Effector CD4-positive, alpha-beta T cell (primary cell): ENCODE measurements at places on chromosomes 3 and 15.

GRCh38 chr15:67358812-67359211 is 104.2 kb downstream of the IQCH start:
- DNase-seq: no peak

DNA sequence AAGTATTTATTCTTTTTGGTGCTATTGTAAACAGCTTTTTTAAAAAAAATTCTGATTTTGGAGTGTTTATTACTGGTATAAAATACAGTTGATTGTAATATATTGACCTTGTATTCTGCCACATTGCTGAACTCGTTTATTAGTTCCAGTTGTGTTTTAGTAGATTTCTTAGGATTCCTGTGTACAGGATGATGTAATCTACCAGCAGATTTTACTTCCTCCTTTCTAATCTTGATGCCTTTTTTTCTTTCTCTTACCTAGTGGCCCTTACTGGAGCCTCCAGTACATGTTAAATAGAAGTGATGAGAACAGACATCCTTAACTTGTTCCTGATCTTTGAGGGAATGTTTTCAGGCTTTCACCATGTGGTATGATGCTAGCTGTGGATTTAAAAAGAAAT is 70.4 kb upstream of the KY start:
- DNase-seq: no peak

GRCh38 chr15:64523240-64523639 is 62.9 kb downstream of the ZNF609 start:
- no peak for DNase-seq

DNA sequence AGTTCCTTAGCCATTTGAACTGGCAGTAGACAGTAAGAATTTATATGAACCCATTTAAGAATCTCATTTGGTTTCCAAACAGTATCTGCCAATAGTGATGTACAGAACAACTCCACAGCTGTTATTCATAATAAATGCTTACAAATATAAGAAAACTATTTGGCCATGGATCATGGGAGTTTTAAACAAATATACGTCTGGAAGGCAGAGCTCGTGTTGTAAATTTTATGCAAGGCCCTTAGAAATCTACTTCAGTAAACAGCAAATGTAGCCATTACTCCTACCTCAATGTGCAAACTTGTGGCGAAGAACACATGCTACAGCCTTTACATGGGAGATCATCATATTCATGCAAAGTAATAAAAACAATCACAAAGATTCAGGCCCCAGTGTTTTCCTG is 65.3 kb upstream of the NANOGP8 start:
- DNase-seq: no peak

GRCh38 chr3:106765342-106765741 is 611.9 kb upstream of the CCDC54 start:
- no peak for DNase-seq

DNA sequence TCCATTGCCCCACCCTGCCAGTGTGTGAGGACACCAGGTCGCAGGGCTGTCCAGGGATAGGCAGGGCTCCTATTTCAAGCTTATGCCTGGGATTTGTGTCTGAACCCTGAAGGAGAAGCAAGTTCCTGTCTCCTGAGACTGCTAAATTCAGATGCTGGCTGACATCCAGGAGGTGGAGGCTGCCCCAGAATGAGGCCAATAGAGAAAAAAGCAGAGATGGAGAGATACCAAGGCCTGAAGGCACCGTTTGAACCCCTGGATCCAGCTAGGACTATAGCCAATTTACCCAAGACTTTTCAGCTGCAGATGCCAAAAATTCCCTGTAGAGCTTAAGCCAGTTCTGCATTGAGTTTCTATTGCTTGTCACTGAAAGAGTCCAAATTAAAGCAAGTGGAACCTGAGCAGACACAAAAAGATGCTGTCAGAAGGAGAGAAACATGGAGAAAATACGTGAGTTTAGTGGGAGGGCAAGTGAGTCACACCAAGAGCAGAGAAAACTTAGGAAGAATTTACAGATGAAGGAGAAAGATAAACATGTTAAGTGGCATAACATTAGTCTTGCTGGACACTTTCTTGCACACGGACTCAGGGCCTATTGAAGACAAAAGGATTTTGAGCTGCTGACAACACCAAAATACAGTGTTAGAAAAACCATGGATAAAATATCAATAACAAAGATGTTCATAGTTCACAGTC is 148.6 kb downstream of the CNTN3 start:
- no peak for DNase-seq

GRCh38 chr3:107238787-107239186 is 138.5 kb upstream of the CCDC54 start:
- DNase-seq: no peak

- no peak for DNase-seq
Measured at GRCh38 chr3:158434412-158435038, 136.5 kb upstream of the MLF1 start.

DNA sequence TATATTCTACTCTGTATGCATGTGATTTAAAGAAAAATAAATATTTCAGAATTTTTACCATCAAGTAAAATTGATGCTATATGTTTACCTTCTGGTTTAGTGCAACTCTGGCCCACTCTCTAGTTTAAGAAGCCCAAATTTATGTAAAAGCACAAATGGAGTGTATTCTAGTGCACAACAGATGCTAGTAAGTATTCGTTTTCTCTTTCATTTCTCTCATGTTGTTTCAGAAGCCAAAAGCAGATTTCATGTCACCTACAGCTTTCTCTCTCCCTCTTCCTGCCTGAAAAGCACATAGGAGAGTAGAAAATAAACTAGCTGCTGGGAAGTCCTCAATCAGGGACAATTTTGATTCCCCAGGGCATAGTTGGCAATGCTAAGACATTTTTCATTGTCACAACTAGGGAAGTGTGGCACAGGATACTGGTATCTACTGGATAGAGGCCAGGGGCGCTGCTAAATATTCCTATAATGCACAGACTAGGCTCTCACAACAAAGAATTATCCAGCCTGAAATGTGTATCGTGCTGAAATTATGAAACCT is 147.4 kb upstream of the ARHGEF26 start:
- no peak for DNase-seq

GRCh38 chr15:57573151-57573550 is 18.6 kb upstream of the MYZAP start:
- DNase-seq: no peak

- no peak for DNase-seq
Measured at GRCh38 chr3:42012383-42012934, 50.6 kb upstream of the ULK4 start.

GRCh38 chr3:116476691-116477090 is 31.4 kb upstream of the LSAMP start:
- no peak for DNase-seq

DNA sequence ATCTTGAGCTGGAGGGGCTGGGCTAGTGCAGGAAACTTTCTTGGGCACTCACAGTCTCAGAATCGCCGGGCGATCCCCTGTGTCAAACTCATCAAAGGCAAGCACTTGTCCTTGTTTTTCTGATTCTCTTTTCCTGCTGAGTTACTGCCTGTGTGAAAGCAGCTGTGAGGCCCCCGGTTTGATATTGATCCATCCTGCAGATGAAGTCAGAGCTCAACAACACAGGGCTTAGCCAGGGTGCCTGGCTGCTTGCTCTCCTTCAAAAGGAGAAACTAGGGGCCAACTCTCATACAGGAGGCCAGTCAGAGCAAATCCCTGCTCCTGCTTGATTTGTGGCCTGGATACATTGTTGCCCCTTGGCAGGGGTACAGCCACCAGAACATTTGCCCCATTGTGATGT is 22.9 kb downstream of the CLSTN2 start:
- no peak for DNase-seq

DNA sequence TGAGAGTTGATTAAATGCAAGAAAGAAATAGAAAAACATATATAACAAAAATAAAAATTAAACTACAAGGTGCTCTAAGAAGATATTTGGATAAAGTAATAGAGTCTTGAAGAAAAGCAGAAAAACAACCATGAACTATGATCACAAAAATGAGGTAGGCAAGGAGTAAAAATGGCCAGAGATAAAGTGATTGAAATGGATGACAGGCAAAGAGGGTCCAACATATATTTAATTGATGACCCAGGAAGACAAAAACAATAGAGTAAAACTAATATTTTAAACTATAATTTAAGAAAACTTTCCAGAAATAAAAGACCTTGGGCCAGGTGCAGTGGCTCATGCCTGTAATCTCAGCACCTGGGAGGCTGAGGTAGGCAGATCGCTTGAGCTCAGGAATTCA is 22.1 kb upstream of the WDR49 start:
- DNase-seq: no peak

DNA sequence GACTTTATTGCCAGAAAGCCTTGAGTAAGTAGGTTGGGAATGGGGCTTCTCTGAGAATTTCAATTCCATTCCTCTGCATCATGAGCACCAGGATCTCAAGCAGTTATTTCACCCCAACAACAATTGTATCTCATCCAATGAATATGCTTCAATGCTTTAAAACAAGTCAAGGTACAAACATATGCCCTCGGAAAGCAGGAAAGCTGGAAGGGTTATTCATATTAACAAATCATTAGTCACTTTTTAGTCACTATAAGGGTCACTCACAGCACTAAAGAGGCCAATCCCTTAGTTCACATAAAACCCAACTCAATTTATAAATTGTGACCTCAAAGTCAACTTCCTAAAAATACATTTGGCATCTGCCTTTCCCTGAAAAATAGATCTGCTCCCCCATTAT is 16.2 kb downstream of the MB21D2 start:
- DNase-seq: no peak

- DNase-seq: no peak
Measured at GRCh38 chr15:77039848-77040247, 31.1 kb downstream of the TSPAN3 start.

DNA sequence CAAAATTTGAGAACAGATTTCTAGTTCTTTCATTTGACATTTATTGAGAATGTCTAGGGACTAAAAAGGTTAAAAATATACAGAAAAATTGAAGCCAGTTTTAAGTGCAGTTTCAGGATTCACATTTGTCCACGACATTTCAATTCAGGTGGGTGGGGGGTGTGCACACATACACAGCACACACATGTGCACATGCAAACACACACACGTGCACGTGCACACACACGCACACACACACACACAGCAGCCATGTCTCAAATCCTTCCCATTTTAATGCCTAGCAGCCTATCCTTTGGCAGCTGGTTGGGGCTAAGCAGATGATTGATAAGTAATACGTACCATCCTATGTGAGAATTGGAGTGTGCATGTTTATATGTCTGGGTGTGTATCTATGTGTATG is 238.3 kb upstream of the TRIM42 start:
- no peak for DNase-seq

GRCh38 chr15:66883284-66883911 is 181.4 kb downstream of the SMAD6 start:
- DNase-seq: no peak

GRCh38 chr15:92092289-92093105 is 239.0 kb downstream of the SLCO3A1 start:
- DNase-seq: no peak

DNA sequence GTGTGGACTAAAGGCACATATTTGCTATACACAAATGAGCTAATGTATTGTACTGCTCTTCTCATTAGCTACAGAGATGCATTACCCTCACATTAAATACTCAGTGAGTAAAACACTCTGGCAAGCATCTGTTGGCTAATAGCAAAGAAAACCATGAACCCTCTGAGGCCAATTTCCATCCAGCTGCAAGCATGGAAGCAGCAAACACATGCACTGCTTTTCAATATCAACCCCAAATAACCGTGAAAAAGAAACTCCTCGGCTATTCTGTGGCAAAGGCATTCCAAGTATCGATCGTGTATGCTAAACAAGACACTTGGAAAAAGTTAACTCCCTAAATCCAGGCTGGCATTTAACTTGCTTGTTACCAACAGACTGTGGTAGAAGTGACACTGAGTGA is 67.0 kb downstream of the PEAK1 start:
- no peak for DNase-seq

DNA sequence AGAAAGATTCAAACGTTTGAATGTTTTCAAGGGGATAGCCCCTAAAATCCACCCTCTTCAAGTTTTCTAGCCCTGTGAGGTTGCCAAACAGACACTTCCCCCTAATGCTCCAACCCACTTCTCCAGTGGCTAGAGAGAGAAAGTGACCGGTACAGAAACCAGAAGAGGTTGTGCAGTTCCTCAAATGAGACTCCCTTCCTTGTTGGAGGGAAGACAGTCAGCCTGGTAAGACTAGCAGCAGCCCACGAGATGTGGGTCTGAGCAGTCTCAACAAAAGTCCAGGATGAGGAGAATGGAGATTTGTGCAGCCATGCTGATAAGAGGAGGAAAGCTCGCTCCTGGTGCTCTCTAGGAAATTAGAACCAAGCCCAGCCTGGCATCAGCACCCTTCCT is 222.8 kb upstream of the TPRG1 start:
- DNase-seq: no peak

- DNase-seq: no peak
Measured at GRCh38 chr3:63429905-63430304, 151.8 kb downstream of the SYNPR start.

GRCh38 chr3:128383316-128384235 is 83.1 kb downstream of the DNAJB8 start:
- no peak for DNase-seq

- no peak for DNase-seq
Measured at GRCh38 chr3:132867956-132868355, 145.7 kb upstream of the NPHP3 start.

GRCh38 chr15:88139936-88140335 is 116.6 kb downstream of the NTRK3 start:
- DNase-seq: no peak

DNA sequence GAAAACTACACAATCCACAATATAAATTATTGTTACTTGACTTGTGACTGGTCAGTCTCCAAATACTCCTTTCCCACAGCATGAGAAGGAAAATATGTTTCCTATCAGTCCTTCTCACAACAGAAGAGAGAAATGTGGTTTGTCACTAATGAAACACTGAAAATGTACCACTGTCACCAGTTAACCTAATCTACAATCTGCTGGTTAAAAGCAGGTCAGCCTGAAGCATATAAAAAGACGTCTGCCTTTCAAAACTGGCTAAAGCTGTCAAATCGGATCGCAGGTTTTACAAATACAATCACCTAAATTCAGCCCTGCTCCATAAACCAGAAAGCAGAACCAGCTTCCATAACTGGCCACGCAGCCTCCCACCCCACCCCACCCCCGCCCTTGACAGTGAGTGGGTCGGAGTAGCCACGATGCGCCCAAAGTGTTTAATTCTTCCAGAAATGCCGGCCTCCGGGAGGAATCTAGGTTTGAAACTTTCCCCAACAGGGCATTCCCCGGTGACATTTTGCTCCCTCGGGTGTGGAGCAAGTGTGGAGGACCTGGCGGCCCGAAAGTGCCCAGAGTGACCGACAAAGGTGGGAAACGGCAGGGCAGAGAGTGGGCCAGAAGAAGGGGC is 682 bp downstream of the ETFA start:
- DNase-seq: no peak

DNA sequence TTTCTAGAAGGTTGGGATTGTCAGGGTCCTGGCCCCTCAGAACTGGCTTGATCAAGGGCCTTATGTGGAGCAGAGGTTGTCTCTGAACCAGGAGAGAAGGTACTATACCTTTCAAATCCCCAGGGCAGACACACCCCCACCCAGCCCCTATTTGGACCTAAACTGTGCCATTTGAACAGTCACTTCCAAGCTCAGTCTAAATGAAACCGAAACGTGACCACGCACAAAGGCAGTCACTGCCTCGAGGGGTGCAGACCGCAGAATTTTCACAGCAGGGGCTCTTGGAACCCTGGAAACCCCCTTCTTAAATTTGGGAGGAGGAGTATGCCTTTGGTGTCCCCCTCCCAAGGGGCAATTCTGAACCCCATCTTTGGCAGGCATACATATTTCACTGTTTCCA is 53.7 kb downstream of the GRIP2 start:
- DNase-seq: no peak
